ENCODE measurements at places on chromosomes 13 and 19. TPM values are rescaled to one million over a fixed set of nuclear protein-coding genes. Genes with fewer than 3 reads are reported as not detected.

MAP2K2 gene
- 79.8 TPM for polyA plus RNA-seq

EPSTI1 gene
- 10.5 TPM for polyA plus RNA-seq

ZNF567 gene
- 1.8 TPM for polyA plus RNA-seq

FBXO46 gene
- polyA plus RNA-seq = 8.0 TPM

ZNF547 gene
- 0.72 TPM for polyA plus RNA-seq

SBK3 gene
- 1.6 TPM for polyA plus RNA-seq

LRFN3 gene
- polyA plus RNA-seq = 6.0 TPM

RDH8 gene
- polyA plus RNA-seq = 0.12 TPM

SHC2 gene
- polyA plus RNA-seq = 15.4 TPM

SHANK1 gene
- polyA plus RNA-seq = 0.33 TPM

ZNF211 gene
- polyA plus RNA-seq = 4.7 TPM

FFAR3 gene
- 1.8 TPM for polyA plus RNA-seq

KLK11 gene
- 12.1 TPM for polyA plus RNA-seq

KRTDAP gene
- polyA plus RNA-seq = 0.42 TPM

CEACAM8 gene
- not detected for polyA plus RNA-seq

SMIM24 gene
- 18.6 TPM for polyA plus RNA-seq

HCN2 gene
- 0.09 TPM for polyA plus RNA-seq

ZNF486 gene
- 1.4 TPM for polyA plus RNA-seq

OR7A5 gene
- not detected for polyA plus RNA-seq

CYP4F2 gene
- polyA plus RNA-seq = not detected

SPACA6 gene
- 4.7 TPM for polyA plus RNA-seq

CEBPA gene
- polyA plus RNA-seq = 335 TPM

CEACAM1 gene
- polyA plus RNA-seq = 1.4 TPM

CBY2 gene
- polyA plus RNA-seq = not detected

ADPRHL1 gene
- 3.8 TPM for polyA plus RNA-seq

EEF2 gene
- 2,151 TPM for polyA plus RNA-seq

POU2F2 gene
- 0.83 TPM for polyA plus RNA-seq

CLIP3 gene
- polyA plus RNA-seq = 1.2 TPM

LENG9 gene
- 7.3 TPM for polyA plus RNA-seq

IGFL1 gene
- not detected for polyA plus RNA-seq

ZNF20 gene
- 1.1 TPM for polyA plus RNA-seq
